HT1080 (cell line): ENCODE measurements at places on chromosomes 11 and 22. TPM values are rescaled to one million over a fixed set of nuclear protein-coding genes. Genes with fewer than 3 reads are reported as not detected.

Gene CYP2D6
- total RNA-seq = 0.11 and 0.13 TPM in 2 replicates

Gene CNGA4
- not detected in 2 replicates for total RNA-seq

Gene POU2F3
- 0.33 TPM in 1 of 2 replicates, not detected in the other for total RNA-seq

Gene KCNQ1OT1
- total RNA-seq = 0.18 and 0.27 TPM in 2 replicates

Gene KCTD14
- 15.0 and 20.1 TPM in 2 replicates for total RNA-seq

Gene SLC1A2
- total RNA-seq = not detected in 2 replicates

Gene RNF121
- total RNA-seq = 22.7 and 32.7 TPM in 2 replicates

Gene DTX4
- 1.2 and 2.8 TPM in 2 replicates for total RNA-seq

Gene HBB
- not detected in 2 replicates for total RNA-seq

Gene ENTHD1
- total RNA-seq = not detected in 2 replicates

Gene MMP8
- 0.10 and 0.37 TPM in 2 replicates for total RNA-seq

Gene LRRC32
- 0.06 and 0.17 TPM in 2 replicates for total RNA-seq

Gene SMIM35
- total RNA-seq = not detected in 2 replicates

Gene CARD18
- total RNA-seq = not detected in 2 replicates

Gene FIBIN
- total RNA-seq = not detected in 2 replicates

Gene SCGB1A1
- total RNA-seq = not detected in 2 replicates
